Pons (tissue), 1 donor: ENCODE measurements at places on chromosomes 7 and 10.

GRCh38 chr7:69419934-69420333 lies 178.3 kb upstream of the AUTS2 start:
- no peak for DNase-seq

GRCh38 chr7:1922071-1922869 lies 252.2 kb downstream of the ELFN1 start:
- DNase-seq: no peak

DNA sequence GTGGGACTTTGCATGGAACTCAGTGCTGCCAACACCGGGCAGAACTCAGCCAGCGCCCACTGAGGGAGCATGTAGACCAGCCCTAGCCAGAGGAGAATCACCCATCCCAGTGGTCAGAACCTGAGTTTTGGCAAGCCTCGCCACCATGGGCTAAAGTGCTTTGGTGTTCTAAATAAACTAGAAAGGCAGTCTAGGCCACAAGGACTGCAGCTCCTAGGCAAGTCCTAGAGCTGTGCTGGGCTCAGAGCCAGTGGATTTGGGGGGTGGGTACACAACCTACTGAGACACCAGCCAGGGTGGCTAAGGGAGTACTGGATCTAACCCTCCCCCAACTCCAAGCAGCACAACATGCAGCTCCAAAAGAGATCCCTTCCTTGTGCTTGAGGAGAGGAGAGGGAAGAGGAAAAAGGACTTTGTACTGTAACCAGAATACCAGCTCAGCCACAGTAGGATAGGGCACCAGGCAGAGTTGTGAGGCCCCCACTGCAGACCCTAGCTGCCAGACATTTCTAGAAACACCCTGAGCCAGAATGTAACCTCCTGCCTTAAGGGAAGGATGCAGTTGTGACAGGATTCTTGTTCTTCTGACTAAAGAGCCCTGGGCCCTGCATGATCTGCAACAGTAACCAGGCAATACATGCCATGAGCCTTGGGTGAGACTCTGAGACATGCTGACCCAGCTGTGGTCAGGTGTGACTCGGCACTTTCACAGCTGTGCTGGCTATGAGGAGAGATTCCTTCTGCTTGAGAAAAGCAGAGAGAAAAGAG lies 24.4 kb downstream of the GSDME start:
- no peak for DNase-seq

DNA sequence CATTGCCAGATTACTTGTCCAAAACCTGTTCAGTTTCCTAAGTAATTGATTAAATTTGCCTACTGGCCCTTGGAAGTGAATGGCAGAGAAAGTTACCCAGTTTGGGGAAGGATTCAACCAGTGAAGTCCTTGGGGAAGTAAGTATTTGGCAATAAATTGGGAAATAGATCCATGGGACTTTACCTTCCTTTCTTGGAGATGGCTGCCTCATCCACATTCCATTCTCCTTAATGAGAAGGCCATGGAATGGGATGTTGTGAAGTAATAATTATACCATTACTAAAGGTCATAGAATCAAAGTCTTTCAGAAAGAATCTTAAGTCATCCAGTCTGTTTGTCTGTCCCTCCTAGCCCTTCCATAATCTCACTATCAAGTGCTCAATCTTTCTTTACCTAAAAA lies 4.5 kb upstream of the COPG2 start:
- DNase-seq: no peak

DNA sequence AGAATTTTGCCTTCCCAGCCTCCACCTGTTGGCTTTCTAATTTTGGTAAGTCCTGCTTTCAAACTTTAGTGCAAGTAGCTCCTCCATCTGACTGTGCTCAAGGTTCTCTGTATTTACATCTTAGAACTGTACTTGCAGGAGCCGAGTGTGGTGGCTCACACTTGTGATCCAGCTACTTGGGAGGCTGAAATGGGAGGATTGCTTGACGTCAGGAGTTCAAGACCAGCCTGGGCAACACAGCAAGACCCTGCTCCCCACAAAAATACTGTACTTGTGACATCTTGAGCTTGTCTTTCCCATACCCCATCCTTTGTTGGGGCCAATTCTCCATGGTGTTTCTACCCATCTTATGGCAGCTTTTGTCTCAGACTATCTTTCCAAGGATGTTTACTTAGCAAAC lies 4.7 kb upstream of the VDAC2 start:
- DNase-seq: no peak

DNA sequence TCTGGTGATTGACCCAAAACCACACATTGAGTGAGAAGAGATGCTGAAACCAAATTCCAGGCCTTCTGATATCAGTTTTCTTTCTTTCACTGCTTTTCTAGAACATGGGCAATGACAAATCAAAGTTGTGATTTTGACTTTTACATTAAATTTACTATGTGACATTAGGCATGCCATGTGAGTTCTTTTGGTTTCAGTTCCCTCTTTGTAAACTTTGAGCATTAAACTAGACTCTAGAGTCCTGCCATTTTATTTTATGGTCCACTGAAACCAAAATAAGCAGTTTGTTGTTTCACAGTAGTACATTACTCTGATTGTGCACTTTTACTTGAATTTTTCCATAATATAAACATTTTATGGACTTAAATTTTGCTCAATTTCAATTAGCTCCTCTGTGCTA lies 381.1 kb upstream of the SEMA3D start:
- no peak for DNase-seq

DNA sequence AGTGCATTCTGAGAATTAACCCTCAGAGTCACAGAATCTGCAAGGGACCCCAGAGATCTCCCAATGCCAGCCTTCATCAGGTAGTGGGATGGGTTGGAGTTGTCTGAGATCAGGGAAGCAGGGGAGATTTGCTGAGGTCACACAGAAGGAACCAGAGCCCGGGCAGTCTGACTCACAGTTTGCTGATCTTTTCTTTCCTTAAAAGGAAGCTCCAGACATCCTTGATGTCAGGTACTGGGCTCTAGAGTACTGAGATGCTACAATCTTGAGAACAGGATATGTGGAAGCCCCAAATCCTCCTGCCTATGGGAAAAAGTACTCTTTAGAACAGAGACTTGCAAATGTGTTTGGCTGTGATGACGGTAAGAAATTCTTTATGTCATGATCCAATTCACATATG lies 706 bp downstream of the TBATA start:
- DNase-seq: no peak

- DNase-seq: no peak
These were observed 285.9 kb downstream of the CELF2 start for GRCh38 chr10:11303361-11304170.

DNA sequence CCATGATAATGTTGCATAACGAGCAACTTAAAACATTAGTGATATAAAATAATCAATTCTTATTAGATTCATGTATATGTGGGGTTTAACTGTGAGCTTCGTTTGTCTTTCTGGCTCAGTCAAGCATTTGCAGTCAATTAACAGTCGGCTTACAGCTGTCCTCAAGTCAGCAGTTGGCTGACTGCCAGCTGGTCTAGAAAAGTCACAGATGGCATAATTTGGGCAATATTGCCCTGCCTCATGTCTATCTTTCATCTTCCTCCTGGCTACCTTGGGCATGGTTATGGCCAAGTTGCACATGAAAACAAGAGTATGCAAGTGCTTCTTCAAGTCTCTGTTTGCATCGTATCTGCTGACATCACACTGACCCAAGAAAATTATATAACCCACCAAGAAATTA lies 186.1 kb upstream of the ZWINT start:
- DNase-seq: no peak
